ENCODE measurements at places on chromosomes 2 and 18. TPM values are rescaled to one million over a fixed set of nuclear protein-coding genes. Genes with fewer than 3 reads are reported as not detected.

IL1F10 gene
- total RNA-seq = not detected

SLC25A52 gene
- not detected for total RNA-seq

ZNF516 gene
- 1.6 TPM for total RNA-seq

CNGA3 gene
- not detected for total RNA-seq

STEAP3 gene
- 0.44 TPM for total RNA-seq

GPBAR1 gene
- 0.38 TPM for total RNA-seq

CHRNA1 gene
- total RNA-seq = not detected

UGT1A8 gene
- total RNA-seq = not detected

SERPINB11 gene
- not detected for total RNA-seq

SOX11 gene
- total RNA-seq = not detected

ZBTB7C gene
- 0.04 TPM for total RNA-seq

VWA3B gene
- total RNA-seq = not detected

IGFBP5 gene
- total RNA-seq = not detected

TM4SF20 gene
- not detected for total RNA-seq

RABL2A gene
- total RNA-seq = 16.6 TPM

SLC35F6 gene
- 8.3 TPM for total RNA-seq

GPR155 gene
- total RNA-seq = 8.2 TPM

C18orf32 gene
- total RNA-seq = 22.5 TPM

MAIP1 gene
- 39.1 TPM for total RNA-seq

CTIF gene
- 6.9 TPM for total RNA-seq

GAL3ST2 gene
- 0.25 TPM for total RNA-seq
